ENCODE measurements at places on chromosomes 7 and 10.

- DNase-seq = peak; percentile 1
These were observed 154.3 kb downstream of the ELAPOR2 start for GRCh38 chr7:86904949-86905834.

DNA sequence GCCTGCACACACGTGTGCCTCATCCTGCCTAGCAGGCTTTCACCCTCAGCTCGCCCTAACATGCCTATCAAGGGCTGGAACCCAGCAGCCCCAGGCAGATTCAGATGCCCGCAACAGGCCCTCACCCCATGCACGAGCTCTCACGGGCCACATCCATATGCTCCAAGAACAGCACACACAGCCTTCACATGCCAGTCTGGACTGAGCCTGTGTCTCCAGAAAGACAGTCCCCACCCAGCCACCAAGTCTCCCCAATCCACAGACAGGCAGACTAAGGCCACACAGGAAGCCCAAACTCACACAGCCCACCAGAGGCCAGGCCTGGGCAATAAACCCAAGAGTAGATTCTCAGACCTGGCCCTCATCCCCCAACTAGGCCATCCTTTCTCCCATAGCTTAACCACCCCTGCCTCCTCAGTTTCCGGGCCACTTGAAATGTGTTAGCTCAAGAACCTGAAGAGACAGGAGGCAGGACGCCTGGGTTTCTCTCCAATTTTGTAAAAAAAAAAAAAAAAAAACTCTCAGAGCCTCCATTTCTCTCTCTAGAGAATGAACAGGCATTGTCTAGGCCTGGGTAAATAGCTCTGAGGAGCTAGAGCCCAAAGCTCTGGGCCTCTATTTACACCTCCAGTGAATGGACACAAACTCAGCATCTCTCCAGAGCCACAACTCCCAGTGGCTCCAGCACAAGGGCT is 6.8 kb downstream of the LDB1 start:
- DNase-seq = no peak

- DNase-seq = no peak
These were observed 213.9 kb downstream of the MAD1L1 start for GRCh38 chr7:2018569-2019460.

- peak; percentile 1 for DNase-seq
These were observed 125.0 kb upstream of the FOXK1 start for GRCh38 chr7:4556868-4557793.

DNA sequence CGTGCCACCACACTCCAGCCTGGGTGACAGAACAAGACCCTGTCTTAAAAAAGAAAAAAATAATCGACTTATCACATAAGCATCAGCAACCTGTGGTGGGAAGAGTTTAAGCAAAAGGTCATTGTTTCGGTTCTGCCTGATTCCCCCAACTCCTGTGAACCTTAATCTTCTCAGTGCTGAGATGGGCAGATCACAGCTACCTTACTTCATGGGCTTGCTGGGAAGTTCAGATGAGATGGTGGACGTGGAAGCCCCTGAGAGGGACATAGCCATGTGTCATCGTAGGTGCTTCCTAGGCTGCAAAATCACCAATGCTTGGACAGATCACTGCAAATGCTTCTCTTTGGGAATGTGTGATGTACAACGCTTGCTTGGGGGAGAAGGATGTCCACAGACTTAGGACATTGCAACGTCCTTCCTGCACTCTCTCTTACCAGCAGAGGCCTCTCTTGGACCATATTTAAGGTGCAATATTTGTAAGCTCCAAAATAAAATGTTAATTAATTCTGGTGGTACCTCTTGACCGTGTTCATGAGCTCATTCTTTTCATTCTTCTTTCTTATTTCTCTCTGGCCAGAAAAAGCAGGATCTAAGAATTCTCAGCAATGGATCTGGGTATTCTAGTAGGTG is 8.6 kb downstream of the GJD4 start:
- no peak for DNase-seq

Data from substantia nigra (tissue), 51 donors.